Mammary epithelial cell (primary cell): ENCODE measurements at places on chromosomes 1 and 21. TPM values are rescaled to one million over a fixed set of nuclear protein-coding genes. Genes with fewer than 3 reads are reported as not detected.
A peak's percentile ranks its signal among the peaks of the same experiment; 100 is the strongest.

DNA sequence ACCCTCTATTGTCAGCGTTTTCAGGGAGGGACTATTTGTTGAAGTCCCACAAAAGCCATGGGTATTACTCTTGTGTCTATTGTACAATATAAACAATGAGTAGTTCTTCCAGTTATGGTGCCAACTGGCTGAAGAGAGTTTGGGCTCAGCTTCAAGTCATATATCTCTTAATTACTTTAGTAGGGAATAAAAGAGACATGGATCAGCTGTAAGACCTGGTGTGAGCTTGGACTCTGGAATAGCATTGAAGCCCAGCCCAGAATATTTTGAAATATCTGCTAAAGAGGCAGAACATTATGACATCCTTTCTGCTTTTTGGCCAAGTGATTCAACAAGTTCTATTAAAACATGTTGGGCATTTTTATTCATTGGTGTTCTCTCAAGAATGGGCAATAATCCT, 224.9 kb downstream of the BACH1 start:
- no peak for DNase-seq

Gene MTARC1
- 1.2 TPM for total RNA-seq

DNA sequence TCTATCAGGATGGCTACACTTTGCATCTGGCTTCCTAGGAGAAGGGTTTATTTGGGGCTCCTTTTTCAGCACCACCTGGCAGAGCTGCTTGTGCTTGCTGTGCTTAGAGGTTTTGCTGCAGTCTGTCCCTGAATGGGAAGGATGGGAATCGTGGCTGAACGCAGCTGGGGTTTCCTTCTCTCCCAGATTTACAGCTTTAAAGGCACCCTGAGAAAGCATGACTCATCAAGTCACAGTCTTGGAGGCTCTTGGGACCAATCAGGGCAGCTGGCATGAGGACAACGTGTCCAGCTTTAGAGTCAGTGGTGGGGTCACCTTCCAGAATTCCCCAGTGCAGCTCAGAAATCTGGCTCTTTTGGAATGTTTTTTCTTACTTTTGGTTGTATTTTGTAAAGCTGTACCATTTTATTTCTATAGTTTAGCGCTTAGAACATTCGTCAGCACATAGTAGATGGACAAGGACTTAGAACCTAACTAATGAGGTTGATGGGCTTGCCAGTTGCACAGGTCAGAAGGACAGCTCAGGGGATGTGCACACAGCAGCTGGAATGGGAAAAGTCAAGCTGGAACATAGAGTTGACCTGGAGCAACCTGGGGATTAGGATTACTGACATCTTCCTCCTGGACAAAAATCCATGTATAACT, 222.6 kb downstream of the PRDM2 start:
- no peak for DNase-seq

- peak; percentile 64 for DNase-seq
These were observed 37.4 kb downstream of the VANGL1 start for GRCh38 chr1:115679141-115679611.

Gene FOXD3
- not detected for total RNA-seq

DNA sequence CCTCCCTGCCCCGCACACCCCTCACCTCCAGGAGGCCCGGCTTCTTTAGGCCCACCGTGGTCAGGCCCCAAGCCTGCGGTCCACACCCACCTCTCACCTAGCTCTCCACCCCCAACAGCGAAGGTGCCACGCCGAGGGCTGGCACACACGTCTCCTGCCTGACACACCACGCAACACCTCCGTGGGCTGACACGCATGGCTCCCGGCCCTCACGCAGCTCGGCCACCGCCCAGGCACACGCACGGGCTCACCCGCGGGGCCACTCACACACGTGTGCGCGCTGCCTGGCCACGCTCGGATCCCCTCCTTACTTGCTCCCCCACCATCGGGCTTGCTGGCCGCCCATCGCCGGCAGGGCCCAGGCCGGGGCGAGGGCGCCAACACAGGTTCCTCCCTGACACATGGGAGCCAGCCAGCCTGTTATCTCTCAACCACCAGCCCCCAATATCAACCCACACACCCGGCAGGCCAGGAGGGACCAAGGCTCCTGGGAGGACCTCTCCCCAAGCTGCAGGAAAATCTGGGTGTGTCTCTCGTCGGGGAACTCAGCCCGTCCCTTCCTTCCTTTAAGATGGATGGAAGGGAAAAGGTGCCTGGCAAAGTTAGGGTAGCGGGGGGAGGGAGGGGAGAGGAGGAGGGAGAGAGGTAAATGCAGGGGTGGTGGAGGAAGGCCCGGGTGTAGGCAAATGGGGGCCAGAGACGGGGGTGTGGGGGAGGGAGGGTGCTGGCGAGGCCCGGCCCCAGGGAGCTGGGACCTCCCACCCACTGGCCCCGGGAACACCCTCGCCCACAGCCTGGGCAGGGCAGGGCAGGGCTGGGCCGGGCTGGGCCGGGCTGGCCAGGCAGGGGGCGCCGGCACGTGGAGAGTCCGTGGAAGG, 546 bp downstream of the ELOVL1 start:
- peak; percentile 80 for DNase-seq

Gene ERRFI1
- total RNA-seq, result 123 and 150 TPM in 2 replicates

Gene GIPC2
- total RNA-seq, result not detected in 2 replicates

Gene ANKRD45
- 1.7 TPM for total RNA-seq

- no peak for DNase-seq
These were observed 2.1 kb upstream of the SSX2IP start for GRCh38 chr1:84692391-84692790.

Gene OLFM3
- not detected for total RNA-seq

DNA sequence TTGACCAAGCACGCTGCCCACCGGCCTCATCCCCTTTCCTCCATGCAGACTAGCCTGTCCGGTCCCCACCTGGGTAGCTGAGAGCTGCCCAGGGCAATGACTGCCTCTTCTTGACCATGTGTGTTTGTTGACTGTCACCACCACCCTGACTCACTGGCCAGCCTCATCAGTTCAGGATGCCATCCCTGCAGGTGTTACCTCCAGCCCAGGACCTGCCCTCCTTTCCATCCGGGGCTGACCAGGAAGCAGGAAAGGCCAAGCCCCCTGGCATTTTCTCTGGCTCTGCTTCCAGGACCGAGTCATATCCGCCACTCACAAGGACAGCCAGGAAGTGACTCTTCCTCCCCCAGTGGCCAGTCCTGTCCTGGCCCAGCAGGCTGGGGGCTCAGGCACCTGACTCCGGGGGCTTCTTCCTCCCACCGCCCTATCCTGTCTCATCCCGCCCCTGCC, 17.1 kb downstream of the EPHA2 start:
- DNase-seq, result no peak

Gene TTLL10
- total RNA-seq, result not detected

GRCh38 chr1:18088077-18088594, 19.5 kb upstream of the IGSF21 start:
- DNase-seq, result no peak

Gene LRRC71
- total RNA-seq, result not detected in 2 replicates

Gene KIF14
- total RNA-seq, result 0.67 TPM

DNA sequence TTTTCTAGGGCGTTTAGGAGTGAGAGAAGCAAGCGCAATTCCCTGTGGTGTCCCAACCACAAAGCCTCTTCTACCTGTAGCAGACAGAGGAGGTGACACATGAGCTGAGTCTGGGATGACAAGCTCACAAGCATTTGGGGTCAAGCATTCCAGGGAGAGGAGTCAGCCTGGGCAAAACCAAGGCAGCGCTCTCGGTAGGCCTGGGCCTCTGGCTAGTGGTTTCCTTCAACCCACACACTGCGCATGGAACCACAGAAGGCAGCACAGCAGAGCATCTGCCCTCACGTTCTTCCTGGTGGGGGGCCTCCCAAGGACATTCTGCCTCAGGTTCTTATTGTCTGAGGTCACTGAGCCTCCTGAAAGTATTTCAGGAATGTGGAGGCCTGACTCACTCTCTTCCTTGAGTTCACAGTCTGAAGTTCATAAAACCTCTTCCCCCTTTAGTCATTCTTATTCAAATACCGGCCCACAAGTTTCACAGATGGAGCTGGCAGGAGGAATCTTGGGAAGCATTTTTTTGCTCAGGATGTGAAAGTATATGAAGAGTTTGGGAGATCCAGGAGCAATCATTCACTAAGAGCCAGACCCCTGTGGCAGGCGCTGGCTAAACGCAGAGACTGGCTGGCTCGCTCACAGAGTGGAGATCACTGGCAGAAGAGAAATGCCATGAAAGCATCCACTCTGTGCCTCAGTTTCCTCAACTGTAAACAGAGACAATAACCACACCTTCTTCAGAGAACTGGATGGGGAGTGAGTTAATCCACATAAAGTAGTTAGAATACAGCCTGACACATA, 26.8 kb downstream of the CCN1 start:
- peak; percentile 98 for DNase-seq

Gene IGSF8
- total RNA-seq, result 28.7 TPM

- no peak for DNase-seq
These were observed 218.9 kb downstream of the TRABD2B start for GRCh38 chr1:47778280-47778679.

DNA sequence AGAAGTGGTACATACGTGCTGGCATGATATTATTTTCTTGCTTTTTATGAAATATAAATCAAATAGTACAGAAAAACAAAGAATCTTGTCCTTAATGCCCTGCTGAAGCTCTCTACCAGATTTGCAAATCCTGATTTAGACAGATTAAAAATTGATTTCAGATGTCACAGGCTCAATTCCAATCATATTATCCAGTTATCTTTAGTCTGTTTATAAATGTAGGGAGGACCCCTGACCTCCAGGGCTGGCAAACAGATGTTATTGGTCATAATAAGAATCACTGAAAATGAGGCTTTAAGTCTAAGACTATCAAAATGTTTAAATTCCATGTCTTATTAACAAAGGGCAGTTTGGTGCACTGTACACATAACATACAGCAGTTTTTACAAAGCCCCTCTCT, 62.1 kb downstream of the TP53BP2 start:
- DNase-seq, result no peak

Gene BMP8B
- total RNA-seq, result 0.11 TPM in 1 of 2 replicates, not detected in the other

DNA sequence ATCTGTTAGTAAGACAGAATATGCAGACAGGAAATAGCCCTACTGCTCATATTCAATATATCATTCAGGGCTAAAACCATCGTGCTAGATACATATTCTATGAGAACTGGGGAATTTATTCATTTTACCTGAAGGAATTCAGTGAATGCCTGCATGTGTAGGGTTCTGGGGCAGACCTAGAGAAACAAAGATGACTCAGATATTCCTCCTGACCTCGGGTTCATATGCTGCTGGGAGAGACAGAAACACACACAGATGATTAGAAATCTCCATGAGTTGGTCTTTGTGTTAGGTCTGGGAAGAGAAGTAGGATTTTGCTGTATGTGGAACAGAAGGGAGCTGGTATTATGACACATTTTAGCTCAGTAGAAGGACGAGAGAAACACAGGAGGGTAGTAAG, 176.5 kb upstream of the ST6GALNAC5 start:
- no peak for DNase-seq
